ENCODE measurements at places on chromosomes 16 and 17.

DNA sequence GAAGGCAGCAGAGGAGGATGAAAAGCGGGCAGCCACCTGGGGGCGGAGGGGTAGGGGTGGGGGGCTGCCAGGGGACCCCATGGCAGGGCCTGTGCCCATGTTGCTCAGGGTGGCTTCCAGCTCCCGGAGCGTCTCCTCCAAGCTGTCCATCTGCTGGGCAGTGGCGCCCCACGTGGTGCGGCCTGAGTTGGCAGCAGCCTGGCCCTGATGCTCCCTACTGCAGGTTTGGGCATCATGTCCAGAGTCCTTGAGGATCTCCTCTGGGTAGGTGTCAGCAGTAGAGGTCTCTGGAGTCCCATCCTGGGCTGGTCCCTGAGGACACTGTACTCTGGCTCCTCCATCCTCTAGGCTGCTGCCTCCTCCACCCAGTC lies 60.9 kb downstream of the SRCIN1 start:
- DNase-seq = no peak

DNA sequence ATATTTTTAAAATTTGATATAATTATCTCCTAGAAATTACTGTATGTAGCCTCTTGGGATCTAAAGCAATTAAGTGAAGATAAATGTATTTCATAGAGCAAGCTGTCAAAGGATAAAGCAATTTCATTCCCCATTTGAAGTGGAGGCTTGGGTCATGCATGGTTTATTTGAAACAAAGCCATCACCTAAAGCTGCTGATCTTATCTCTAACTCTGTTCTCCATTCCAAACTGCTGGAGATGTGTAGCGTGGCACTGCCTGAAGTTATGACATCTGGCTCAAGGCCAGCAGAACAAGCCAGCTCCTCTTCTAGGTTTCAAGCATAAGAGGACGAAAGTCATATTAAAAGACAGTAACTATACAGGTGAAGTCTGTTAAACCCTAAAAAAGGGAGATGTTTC lies 83.9 kb downstream of the HIC1 start:
- no peak for DNase-seq

DNA sequence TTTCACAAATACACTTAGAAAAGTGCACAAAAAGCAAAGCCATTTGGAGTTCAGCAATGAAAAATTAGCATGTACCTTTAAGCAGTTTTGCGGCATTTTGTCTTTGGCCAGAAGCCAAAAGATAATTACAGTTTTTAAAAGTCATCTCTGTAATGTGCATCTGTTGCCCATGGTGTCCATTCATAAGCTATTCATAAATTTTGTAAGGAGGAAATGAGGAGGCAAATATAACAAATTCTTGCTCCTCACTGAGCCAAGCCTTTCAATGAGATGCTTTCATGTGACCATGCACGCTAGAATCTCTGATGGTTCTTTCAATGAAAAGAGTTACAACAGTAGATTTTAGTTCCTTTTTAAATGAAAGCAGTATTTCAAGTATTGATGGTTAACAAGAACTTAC lies 247.1 kb upstream of the MON1B start:
- no peak for DNase-seq

GRCh38 chr17:31251105-31251969 lies 45.7 kb downstream of the OMG start:
- no peak for DNase-seq

DNA sequence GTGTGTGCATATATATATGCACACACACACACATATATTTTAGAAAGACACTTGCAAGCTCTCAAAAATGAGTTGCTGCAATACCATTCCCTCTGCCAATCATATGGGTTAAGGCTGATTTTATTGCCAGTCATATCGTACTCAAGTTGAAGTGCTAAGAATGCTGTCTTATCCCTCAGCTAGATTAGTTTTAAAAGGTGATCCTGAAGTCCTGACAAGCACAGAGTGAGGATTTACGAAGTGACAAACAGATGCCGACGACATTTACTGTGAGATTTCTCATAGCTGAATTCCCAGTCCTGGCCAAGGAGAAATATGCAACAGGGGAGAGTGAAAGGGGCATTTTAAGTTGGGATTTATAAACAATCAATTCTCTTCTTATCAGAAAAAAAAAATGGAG lies 126.2 kb upstream of the RBFOX1 start:
- no peak for DNase-seq

DNA sequence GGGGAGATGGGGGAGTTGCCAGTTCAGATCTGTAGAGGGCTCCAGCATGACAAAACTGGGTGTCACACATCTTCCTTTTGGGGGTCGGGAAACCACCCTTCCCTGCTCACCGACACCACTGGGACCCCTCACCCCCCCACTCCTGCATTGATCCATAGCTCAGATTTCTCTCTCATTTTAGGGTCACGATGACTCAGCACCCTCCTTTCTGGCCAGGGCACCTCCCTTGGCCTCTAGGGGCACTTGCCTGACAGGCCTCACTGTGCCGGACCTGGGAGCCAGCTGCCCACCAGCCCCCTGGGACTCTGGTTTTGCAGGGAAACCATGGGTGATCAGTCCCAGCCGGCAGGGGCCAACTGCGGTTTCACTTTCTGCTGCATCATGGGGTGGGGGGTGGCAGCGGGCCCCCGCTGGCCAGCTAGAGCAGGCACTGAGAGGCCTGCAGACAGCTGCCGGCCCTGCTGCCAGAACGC lies 239.4 kb downstream of the MRTFB start:
- DNase-seq = peak; percentile 68

DNA sequence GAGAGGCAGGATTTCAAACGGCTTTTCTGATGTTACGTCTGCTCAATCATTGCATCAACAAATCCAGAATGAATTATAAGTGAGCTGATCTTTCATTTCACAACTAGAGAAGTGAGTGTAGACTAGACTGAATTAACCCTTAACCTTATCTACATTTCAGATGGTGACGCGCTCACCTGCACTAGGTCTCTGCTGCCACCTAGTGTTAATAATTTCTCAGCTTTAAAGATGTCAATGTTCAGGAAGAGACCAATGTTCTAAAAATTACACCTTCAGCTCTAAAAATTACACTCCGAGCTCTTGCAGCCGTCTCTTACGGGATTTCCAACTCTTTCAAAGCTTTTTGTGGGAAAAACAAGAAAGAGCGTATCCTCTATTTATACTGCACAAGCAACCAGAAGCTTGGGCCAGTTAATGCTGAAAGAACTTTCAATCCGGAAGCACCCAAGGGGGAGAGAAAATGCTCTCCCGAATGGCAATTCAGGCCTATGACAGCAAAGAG lies 88.2 kb upstream of the FA2H start:
- DNase-seq = peak; percentile 35

GRCh38 chr17:3762922-3763776 lies 37.8 kb downstream of the ITGAE start:
- DNase-seq = no peak

GRCh38 chr17:1384905-1385435 lies 15.1 kb downstream of the YWHAE start:
- DNase-seq = no peak

GRCh38 chr16:9655051-9655450 lies 527.2 kb downstream of the GRIN2A start:
- no peak for DNase-seq

GRCh38 chr16:75457485-75458021 lies 6.9 kb downstream of the TMEM170A start:
- DNase-seq = no peak

DNA sequence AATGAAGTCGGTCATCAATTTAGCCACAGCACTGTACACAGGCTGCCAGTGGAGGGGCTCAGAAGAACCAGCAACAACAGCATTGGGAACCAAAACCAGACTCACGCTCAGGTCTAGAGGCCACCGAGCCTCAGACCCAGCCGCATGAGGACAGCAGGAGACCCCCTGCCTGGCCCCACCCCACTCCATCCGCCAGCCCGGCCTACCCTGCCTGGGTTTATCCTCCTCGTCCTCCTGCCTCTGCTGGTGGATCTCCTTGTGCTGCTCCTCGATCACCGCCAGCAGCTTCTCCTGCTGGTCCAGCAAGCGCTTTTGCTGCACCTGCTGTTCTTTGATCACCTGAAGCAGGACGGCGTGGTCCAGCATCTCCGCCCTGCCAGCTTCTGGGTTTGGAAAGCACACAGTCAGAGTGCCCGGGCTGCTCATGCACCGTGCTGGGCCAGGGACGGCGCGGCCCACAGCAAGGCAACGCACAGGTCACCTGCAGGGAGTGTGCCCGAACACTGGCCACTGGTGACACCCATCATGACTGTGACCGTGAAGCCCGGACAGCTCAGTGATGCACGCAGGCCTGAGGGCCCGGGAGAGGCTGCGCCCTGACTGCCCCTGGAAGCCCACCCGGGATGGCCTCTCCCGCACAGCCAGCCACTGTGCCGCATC lies 7.7 kb downstream of the NDUFAF8 start:
- DNase-seq = no peak

- DNase-seq = peak; percentile 1
Measured at GRCh38 chr16:51048544-51048943, 102.5 kb downstream of the SALL1 start.

DNA sequence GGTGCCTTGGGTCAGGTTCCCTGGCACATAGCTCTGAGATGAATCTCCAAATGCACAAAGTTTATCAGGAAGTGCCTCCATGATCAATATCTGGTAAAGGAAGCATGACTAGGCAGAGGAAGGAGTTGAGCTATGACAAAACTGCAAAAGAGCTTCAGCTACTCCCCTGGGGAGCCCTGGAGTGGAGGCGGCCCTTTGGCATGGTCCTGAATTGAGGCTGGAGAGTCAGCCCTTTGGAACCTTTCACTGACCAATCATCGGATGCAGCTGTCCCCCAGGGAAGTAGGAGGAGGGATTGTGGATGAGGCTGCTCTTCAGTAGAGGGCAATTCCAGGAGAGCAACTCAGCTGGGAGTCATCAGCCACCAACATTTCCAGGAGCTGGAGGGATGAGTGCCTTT lies 46.1 kb upstream of the NLRP1 start:
- DNase-seq = peak; percentile 93

DNA sequence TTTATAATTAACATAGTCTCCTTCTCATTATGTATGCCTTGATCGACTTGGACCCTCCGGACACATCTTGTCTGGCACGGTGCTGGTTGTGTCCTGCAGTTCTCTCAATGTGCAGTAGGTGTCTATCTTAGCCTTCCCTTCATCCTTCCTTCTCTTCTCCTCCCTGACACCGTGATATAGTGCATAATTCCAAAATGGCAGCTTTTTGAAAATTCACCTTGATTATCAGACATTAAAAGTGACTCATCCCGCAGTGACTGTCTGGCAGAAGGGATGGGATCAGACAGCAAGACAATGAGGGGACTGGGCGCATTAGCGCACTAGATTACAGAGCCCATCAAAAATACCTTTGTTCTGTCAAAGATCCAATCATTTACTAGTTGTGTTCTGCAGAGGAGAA lies 70.0 kb upstream of the PMFBP1 start:
- peak; percentile 62 for DNase-seq

- DNase-seq = no peak
Measured at GRCh38 chr17:58323366-58324055, 5.1 kb downstream of the TSPOAP1 start.

- peak; percentile 42 for DNase-seq
Measured at GRCh38 chr17:28725166-28725659, 820 bp downstream of the TLCD1 start.

DNA sequence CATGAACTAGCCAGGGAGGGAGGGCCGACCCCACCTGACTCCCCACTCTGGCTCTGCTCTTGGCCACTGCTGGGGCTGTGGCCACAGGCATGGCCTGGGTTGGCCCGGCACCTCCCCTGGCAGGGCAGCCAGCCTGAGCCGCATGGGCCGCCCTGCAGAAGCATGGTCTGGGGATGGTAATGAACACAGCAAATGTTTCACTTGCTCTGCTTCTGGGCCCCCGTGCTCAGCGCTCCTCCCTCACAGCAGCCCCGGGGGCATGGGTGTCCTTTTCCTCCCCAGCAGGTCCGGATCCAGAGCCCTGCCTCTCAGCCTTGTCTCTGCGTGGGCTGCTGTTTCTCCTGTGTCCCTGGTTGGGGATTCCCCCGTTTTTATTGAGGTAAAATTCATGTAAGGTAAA lies 30.9 kb upstream of the KCNJ12 start:
- no peak for DNase-seq

GRCh38 chr16:14283786-14284185 lies 212.7 kb downstream of the MRTFB start:
- DNase-seq = no peak

GRCh38 chr17:41860254-41860931 lies 4.8 kb downstream of the KLHL11 start:
- DNase-seq = no peak

DNA sequence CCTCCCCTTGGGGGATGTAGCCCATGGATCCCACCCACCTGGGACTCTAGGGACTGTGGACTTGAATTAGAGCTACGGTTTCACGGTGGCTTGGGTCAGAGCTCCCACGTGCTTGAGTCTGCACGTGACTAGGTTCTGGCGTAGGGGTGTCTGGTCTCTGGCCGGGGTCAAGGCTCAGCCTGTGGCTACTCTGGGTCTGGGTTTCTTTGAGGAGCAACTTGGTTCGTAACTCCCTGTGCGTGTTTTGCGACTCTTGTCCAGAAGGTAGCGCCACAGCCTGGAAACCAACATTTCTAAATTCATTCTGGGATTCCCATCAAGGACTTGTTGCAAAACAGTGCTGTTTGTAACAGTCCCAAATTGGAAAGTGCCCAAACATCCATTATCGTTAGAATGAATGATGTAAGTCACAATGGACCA lies 470 bp upstream of the GGT6 start:
- DNase-seq = no peak

DNA sequence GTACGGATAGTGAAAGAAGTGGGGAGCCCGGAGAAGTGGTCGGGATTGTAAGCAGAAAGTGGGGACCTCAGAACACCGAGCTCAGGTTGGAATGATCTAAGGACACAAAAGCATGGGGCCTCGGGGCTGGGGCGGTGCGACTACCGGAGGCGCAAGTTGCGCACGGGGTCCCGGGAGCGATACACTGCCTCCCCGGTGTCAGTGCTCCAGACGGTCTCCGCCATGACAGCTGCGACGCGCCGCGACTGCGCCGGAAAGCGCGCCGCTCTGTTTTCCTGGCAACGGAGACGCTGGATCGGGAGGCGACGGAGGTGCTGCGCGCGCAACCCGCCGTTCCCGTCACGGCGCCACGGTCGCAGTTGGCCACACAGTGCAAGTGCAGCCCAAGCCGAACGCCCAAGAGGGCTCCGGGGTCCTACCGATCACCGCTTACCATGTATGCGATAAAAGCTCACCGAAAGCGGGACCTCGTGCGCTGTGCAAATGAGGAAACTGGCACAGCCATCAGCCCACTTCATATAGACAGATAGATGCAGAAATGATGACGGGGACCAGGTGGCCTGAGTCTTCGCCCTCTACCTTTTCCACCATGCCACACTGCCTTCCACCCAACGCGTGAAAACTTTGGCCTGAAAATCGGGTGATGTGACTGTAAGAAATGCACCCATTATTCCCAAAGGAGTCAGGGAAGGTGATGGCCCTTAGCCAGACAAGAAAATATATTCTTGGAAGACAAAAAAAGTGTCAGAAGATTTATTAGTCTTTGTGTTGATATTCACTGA lies at the start of gene MKS1:
TSS of gene MKS1 (minus strand) at position 249 of the 782 bp plus-strand sequence. CDS start at position 224, 25 bp downstream.
- peak; percentile 89 for DNase-seq

DNA sequence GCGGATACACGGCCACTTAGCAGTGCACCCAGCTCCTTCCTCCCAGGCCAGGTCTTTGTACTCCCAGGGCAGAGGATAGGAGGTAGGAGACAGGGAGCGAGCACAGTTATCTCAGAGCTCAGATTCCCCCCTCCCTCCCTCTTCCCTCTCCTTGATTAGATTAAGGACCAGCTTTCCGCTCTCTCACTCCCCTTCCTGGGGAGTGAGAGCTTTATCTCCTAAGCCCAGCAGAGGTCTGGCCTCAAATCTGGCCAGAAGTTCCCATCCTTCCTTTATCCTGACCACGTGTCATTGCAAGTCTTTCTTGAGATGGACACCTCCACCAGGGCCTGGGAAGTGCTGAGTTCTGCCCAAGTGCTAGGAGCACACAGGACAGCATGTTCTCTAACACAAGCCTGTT lies 5.1 kb downstream of the ARL4D start:
- no peak for DNase-seq
